Hypothalamus (tissue), 51 donors: ENCODE measurements at places on chromosomes 3 and 15.

DNA sequence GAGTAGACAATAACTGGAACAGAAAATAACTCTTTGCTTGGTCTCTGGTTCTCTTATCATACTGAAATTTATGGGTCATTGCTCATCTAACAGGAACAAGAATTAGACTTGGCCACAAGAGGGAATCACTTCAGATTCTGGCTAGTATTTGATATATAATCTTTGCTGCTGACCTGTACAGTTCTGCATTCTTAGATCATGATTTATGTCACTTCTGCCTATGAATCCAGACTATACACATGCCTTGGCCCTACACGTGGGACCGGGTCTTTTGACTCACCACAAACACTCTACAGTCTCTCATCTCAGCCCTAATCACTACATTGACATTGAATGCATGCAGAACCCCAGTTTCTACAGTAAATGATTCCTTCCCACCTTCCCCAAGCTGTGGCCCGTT is 162.5 kb upstream of the SOX2 start:
- no peak for DNase-seq

DNA sequence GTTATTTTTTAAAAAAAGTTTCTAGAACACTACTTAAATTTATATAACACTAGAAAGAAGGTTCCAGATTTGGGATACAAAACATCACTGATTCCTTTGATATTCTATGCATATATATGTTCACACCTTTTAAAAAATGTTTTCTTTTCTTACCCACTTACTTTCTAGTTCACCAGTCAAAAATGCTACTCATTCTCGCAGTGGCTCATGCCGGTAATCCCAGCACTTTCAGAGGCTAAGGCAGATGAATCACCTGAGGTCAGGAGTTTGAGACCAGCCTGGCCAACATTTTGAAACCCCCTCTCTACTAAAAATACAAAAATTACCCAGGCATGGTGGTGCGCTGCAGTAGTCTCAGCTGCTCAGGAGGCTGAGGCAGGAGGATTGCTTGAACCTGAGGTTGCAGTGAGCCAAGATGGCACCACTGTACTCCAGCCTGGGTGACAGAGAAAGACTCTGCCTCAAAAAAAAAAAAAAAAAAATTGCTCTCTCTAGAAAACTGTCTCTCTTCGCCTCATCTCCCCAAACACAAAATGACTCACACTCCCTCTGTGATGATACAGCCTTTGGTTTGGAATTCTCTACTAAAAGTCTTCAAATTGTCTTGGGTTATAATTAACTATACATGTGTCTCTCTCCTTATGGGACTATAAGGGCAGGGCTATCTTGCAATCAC is 52.6 kb upstream of the TGFBR2 start:
- DNase-seq: no peak

DNA sequence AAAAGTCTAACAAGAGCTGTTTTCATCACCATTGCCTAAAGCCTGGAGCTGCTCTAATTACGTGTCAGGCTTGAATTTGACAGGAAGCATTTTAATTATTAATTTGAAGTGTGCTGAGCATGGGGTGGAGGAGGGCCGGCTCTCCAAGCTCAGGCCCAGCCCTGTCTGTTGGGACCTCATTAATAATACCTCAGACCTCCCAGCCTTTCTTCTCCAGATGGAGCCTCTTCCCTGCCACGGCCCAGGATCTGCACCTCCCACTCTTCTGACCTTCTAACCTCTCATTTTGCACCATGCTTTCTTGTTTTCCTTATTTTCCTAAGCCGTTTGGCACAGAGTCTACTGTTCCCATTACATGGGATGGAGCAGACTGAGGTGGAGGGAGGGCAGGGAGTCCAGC is 30.0 kb downstream of the INSYN1 start:
- no peak for DNase-seq

GRCh38 chr3:37183976-37184375 is 9.6 kb upstream of the LRRFIP2 start:
- no peak for DNase-seq

GRCh38 chr3:16647668-16648067 is 42.4 kb upstream of the DAZL start:
- no peak for DNase-seq

GRCh38 chr3:12275974-12276650 is 12.8 kb upstream of the PPARG start:
- DNase-seq: no peak

GRCh38 chr15:55703873-55704301 is 39.1 kb downstream of the PRTG start:
- DNase-seq: no peak

- DNase-seq: no peak
These were observed 194.3 kb downstream of the FOXP1 start for GRCh38 chr3:71389191-71389590.

- DNase-seq: no peak
These were observed 13.6 kb downstream of the GMNC start for GRCh38 chr3:190848870-190849269.

DNA sequence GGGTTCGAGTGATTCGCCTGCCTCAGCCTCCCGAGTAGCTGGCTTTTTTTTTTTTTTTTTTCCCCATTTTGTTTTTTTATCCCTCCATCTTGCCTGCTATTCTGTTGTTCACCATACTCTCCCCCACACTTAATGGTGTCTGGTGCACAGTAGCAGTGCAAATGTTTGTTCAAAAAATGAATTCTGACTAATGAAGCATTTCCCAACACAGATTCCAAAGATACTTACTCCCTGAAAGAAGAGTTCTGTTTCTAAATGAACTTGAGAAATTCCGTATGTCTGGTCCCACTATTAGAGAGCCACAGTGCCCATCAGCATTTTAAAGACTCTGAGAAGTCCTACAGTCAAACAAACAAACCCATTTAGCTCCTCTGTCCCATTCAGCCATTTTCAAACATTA is 9.5 kb downstream of the EDEM1 start:
- DNase-seq: no peak

DNA sequence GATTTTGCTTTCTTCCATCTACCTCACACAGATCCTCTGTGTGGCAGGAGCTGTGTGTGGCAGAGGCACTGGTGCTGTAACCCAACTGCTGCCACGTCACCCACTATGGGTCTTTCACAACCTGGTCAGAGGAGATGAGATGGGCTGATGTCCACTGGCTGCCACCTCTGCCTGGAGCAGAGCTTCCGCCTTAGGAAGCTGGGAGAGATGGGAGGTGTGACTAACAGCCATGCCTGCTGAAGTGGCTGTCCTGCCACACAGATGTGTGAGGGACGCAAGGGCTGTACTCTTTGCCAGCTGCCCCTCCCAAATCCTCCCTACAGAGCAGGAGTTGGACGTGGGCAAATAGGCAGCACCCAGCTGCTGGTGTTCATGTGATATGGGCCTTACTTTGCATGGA is 329.5 kb downstream of the GABRB3 start:
- no peak for DNase-seq

GRCh38 chr3:176183181-176183580 is 1014.1 kb downstream of the TBL1XR1 start:
- DNase-seq: no peak

DNA sequence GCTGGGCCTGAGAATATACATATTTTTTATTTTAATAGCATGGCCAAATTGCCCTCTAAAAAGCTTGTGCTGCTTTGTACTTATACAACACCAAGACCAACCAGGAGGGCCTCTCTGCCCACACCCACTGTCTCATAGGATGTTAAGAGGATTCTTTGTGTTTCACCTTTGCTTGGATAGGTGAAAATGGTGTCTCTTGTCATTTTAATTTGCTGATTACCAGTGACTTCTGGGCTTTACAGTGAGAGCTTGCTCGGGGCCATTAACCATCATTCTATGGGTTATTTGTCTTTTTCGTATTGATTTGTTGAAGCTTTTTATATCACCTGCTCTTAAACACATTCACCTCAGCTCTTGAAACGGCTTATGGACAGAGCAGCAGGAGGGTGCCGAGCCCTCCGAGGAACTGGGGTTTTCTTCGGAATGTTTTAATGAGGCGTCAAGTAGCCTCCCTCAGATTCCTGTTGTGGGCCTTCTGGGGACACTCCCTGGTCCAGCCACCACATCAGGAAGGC is 10.5 kb downstream of the PTH1R start:
- no peak for DNase-seq

GRCh38 chr15:101206176-101206591 is 45.7 kb downstream of the CHSY1 start:
- DNase-seq: no peak

DNA sequence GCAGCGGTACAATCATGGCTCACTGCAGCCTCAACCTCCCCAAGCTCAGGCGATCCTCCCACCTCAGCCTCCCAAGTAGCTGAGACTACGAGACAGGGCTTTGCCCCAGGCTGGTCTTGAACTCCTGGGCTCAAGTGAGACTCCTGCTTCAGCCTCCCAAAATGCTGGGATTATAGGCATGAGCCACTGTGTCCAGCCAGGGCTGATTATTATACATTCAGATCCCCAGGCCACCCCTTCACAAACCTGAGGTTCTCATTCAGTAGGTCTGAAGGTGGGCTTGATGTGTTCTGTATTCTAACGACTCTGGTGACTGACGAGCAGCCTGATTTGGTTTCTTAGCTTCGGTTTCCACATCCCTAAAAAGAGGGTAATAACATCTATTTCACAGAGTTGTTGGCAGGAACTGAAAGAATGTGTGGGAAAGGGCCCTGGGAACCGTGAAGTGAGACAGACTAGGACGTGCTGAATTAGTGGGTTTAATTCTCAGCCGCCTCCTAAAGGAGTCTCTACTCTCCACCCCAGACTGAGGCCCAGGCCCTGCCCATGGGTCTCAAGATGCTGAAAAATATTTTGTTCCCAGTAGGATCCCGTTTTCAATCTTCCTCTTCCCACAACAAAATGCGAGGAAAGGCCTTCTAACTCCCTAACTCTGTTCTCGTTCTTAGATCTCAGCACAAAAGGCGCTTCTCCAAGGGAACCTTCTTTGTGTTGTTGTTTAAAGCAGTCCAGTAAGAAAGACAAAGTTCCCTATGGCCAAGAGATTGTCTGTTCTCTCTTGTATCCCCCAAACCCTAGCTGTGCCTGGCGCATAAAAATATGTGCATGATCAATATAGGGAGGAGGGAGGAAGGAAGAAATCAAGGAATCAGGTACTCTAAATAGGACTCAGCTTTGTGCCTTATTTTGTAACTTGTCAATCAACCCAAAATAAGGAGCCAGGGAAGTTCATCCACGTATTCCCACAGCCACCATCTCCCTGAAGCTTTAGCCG is 210.0 kb upstream of the TOPAZ1 start:
- DNase-seq: no peak

- DNase-seq: no peak
These were observed 33.8 kb upstream of the IGF2BP2 start for GRCh38 chr3:185858502-185859225.

GRCh38 chr3:65783117-65783516 is 255.6 kb downstream of the MAGI1 start:
- no peak for DNase-seq

DNA sequence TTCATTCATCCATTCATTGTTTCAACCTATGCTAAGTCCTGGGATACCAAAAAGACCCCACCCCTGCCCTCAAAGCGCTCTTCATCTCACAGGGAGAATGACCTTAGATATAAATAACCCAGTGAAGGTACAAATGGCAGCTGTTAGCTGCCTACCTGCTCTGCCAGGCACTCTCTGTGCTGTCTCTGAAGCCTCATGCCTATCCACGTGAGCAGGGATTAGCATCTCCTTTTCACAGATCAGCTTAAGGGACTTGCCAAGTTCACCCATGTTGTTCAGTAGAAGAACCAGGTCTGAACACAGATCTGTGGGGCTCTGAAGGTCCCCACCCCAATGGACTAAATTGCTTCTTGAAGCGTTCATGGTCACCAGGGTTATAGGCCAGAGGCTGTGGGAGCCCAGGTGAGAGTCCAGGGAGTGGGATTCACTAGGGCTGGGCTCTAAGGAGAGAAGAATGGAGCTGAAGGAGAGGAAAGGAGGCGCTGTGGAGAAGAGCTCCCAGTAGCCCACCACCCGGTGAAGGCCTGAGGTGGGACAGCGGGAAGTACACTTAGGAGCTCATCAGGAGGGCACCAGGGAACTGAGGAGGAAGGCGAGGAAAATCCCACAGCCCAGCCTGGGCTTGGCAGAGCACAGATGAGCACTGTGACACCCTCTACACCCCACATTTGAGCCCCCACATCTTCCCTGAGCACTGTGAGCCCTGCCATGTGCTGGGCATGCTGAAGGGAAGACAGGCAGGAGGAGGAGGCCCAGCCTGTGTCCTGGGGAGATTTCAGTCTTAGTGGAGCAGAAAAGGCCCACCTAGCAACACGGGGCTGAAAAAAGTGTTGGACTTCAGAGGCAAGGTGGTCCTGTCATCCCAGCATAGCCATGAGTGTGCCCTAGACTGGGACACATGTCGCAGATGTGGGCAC is 20.4 kb downstream of the RBP1 start:
- no peak for DNase-seq

GRCh38 chr3:179991104-179991503 is 45.6 kb downstream of the PEX5L start:
- DNase-seq: no peak

GRCh38 chr3:175585898-175586297 is 726.8 kb downstream of the NAALADL2 start:
- DNase-seq: no peak

DNA sequence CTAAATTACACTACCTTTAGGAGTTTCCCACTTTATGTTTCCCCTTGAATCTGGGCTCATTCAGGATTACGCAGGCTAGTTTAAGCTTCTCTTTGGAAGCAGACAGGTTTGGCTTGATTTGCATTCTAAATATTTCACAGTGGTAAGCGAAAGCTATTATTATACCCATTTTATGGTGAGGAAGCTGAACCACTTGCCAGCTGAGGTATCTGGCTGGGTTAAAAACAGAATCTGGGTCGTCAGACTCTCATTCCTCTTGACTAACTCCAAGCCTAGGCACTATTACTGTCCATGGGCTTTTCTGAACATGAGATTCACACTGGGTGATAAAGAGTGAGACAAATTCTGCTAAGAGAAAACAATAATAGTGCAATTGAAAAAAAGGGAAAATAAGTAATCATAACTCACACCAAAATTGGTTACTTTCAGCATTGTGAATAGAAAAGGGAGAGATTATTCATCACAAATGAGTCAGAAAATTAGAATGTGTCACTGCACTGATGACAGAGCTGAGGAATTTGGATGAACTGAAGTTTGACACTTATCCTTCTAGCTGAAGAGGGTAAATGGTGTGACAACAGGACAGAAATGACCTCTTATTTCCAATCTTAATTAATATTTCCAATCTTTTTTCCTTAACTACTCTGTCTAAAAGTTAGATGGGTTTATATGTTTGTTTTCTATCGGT is 211.3 kb downstream of the TIGIT start:
- DNase-seq: no peak

GRCh38 chr15:41558400-41559238 is at the start of gene TYRO3:
Gene TYRO3 (plus strand): TSS chr15:41559212. CDS start chr15:41559258, 46 bp downstream.
- peak; percentile 44 for DNase-seq

DNA sequence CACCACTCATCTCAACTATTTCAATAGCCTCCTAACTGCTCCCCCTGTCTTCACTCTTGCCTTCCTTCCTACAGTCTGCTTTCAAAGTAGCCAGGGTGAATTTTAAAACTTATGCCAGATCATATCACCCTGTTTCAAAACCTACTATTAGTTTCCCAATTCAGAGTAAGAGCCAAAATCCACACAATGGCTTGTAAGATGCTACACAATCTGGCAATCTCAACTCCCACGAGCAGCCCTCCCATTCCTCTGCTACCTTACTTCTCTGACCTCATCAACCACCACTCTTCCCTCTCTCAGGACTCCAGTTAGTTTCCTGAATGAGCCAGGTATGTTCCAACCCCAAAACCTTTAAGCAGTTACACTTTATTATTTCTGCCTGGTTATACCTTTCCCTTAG is 62.5 kb downstream of the VPS13C start:
- no peak for DNase-seq

- DNase-seq: no peak
These were observed 16.1 kb upstream of the RARRES1 start for GRCh38 chr3:158748237-158748828.
